GM13977 (cell line): ENCODE measurements at places on chromosomes 1 and 21.

DNA sequence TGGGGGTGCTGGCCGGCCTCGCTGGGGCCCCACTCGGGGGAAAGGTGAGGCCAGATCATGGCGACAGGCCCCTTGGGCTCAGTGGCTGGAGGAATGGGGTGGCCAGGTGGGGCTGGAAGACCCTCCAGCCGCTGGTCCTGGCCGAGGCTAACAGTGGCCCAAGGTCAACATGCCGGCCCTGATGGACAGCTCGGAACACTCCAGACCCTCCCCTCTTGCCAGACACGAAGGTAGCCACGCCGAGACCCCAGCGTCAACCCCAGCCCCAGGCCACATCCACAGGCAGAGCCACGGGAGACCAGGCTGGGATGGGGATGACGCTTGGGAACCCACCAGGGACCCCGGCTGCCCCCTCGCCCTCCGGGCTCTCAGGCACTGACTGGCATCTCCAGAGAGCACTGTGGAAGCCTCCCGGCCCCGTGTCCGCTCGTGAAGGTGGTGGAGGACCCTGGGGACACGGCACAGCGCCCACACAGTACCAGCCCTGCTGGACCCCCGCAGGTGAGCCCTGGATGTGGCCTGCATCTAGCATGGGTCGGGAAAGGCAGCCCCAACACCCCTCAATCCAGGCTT lies 905 bp upstream of the C1QTNF12 start:
- no peak for DNase-seq

- no peak for DNase-seq
Observed at GRCh38 chr1:41045740-41046139, 24.2 kb upstream of the SLFNL1 start.

DNA sequence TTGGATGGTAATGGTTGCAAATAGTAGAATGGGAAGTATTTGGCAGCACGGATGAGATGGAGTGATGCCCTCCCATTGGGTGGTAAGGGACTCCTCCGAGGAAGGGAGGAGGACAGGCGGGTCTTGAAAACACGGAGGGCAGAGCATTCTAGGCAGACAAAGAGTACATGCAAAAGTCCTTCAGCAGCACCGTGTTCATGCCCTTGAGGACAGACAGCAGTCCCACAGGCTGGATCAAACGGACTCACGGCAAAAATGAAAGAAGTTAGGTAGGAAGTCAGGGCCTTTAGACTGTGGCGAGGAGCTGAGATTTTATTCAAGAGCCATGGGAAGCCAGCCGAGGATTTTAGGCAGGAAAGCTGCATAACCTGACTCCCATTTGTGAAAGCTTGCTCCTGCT lies 253.9 kb downstream of the RHOU start:
- DNase-seq = no peak

- DNase-seq = no peak
Observed at GRCh38 chr1:95604771-95605170, 370.8 kb downstream of the RWDD3 start.

- DNase-seq = no peak
Observed at GRCh38 chr1:3943123-3943431, 43.0 kb upstream of the C1orf174 start.

GRCh38 chr1:244992833-244993232 lies 128.5 kb upstream of the HNRNPU start:
- no peak for DNase-seq

DNA sequence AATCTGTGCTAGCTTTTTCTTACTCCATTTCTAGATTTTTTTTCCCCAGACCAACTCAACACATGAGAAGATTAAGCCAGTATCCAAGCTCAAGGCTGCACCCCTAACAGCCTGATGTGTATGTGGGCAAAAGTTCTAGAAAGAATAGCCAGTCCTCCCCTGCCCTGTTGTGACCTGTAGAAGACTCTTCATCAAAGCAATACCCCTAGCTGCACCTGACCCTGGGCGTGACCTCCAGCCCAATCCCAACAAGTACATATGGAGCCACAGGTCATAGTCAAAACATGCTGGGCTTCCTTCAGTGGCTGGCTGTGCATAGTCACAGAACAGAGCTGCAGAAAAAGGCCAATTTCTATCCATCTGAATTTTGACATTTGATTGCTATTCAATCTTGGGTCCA lies 72.5 kb downstream of the ATP1A1 start:
- no peak for DNase-seq

DNA sequence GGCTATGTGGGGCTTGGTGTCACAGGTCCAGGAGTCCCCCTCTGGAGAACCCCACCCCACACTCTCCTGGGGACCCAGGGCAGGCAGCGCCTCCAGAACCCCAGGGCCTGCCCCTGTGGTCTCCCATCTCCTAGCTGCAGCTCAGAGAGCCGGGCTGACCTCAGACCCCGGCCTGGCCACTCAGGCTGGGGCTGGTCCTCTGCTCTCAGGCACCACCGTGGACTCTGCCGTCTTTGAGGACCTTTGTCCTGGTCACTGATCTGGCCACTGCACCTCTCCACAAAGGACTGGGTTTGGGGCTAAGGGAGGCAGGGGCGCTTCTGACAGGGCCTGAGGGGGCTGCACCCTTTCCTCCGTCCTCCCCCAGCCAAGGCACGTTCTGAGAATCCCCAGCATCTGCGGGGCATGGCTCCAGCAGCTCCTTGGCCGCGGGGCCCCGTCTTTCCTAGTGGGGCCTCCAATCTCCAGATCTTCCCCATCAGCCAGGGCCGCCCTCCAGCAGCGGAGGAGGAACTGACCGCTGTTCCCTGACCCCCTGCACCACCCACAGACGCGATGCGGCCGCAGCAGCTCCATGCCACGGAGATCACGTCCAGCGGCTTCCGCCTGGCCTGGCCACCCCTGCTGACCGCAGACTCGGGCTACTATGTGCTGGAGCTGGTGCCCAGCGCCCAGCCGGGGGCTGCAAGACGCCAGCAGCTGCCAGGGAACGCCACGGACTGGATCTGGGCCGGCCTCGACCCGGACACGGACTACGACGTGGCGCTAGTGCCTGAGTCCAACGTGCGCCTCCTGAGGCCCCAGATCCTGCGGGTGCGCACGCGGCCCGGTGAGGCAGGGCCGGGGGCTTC lies 3.3 kb downstream of the VWA1 start:
- peak; percentile 39 for DNase-seq

DNA sequence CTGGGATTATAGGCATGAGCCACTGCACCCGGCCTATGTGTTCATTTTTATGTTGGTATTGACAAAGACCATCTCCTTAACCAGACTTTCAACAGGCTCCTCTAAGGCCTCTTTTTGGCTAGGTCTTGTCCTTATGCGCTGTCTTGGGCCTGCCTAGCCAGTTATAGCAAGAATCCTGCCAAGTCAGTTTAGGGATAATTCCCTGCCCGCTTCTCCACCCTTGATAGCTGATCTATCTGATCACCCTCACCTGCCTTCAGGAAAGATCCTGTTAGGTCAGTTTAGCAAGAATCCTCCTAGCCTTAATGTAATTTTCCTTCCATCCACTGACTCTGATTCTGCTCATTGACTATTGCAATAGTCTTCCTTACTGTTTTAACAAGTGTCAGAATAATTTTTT lies 2.4 kb upstream of the B4GALT3 start:
- DNase-seq = no peak

GRCh38 chr1:77271852-77272580 lies 9.8 kb upstream of the AK5 start:
- DNase-seq = no peak

DNA sequence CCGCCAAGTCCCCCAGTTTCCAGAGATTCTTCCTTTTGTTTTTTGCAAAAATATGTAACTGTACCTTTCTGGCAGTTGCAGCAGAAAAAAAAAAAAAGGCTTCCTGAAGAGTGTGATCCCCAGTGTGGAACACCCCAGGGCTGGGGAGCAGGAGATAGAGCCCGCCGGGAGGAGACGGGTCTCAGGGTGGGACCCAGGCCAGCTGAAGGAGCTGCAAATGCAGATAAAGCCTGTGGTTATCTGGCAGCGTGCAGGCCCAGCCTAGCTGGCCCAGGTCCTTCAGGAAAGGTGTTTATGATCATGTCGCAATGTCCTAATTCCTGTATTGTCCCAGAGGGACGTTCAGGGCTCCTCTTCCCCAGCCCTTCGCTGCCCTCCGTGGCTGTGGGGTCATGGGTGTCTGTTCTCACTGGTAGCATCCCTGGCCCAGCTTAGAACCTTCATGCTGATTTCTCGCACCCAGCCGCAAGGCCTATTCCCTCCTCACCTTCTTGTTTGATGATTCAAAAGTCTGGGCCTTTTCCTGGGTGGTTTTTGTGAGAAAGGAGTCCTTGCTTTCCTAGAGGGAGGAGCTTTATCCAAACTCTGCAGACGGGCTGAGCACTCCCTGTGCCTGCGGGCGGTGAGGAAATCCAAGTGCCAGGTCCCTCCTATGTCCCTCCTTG lies 26.2 kb downstream of the RNF187 start:
- DNase-seq = no peak

GRCh38 chr1:230867903-230868735 lies at the start of gene C1orf198:
Gene C1orf198 (minus strand): TSS chr1:230868521. CDS start chr1:230868512, 9 bp downstream.
- DNase-seq = peak; percentile 92

GRCh38 chr1:212158912-212159796 lies 123.6 kb downstream of the DTL start:
- peak; percentile 66 for DNase-seq

DNA sequence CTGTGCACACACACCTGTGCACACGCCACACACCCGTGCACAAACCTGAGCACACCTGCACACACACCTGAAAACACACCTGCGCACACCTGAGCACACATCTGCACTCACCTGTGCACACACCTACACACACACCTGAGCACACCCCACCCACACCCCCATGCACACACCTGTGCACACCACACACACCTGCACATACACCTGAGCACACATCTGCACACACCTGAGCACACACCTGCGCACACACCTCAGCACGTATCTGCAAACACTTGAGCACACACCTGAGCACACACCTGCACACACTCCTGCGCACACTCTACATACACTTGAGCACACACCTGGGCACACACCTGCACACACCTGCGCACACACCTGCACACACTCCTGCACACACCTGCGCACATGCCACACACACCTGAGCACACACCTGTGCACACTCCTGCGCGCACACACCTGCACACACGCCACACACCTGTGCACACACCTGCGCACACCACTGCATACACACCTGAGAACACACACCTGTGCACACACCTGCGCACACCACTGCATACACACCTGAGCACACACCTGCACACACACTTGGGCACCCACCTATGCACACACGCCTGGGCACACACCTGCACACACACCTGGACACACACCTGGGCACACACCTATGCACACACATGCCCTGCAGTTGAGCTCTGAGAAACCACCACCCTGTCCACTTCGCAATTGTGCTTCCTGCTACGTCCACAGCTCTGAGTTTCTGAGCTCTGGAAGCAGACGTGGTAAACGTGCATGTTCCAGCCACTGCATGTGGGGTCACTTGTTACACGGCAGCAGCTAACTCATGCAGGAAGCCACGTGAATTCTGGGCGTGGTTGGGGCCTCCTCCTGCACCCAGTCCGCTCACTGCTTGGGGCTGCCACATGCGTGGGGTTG lies 8.0 kb upstream of the C1orf159 start:
- no peak for DNase-seq

DNA sequence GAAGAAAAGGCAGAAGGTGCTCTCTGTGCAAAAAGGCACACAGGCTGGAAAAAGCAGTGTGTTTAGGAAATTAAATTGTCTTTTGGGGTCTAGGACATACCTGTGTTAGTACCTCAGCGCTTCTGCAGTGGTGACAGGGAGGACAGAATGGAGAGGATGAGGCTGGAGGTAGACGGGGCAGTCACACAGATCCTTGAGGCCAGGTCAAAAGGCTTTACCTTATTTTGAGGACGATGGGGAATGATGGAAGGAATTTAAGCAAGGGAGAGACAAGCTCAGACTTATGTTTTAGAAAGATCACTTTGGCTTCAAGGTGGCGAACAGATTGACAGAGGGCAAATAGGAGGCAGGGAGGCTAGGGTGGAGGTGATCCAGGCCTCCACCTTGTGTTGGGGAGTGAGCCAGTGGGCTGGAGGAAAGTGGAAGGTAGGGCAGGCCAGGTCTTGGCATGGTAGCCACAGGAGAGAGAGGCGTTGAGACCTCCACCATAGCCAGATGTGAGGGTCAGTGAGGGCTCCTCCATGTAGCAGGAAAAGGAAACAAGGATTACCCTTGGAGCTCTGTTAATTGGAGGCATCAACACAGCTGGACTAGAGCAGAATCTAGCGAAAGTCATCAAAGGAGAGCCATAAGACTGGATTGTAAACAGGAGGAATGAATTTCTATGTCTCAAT lies 4.2 kb downstream of the CYP4B1 start:
- no peak for DNase-seq

DNA sequence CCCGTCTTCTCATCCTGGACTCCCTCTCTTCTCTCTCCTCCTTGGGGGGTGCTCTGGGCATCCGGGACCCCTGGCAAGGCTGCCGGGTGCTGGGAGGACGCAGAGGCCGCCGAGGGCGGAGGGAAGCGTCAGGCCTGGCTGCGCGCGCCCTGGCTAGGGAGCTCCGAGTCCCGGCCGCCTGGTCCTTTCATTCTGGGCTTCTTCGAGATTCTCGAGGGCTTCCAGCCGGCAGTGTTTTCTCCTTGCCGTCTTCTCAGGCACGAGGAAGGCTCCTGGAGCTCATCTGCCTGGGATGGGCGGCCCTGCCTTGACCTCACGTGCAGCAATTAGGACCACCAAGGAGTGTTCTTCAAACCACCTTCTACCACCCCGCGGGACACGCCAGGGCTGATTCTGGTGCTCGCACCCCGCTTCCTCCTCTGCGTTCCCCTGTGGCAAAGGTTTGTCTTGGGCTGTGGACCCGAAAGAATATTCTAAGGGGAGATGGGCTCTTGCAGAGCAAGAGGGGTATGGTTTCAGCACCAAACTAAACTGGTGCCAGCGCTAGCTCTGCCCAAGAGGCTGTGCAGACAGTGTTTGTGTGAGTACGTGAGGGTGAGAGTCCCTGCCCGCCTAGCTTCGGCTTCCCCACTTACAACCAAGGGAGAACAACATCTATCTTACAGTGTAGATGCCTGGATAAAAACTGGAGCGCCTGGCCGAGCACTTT lies 36.5 kb downstream of the PIK3CD start:
- no peak for DNase-seq

DNA sequence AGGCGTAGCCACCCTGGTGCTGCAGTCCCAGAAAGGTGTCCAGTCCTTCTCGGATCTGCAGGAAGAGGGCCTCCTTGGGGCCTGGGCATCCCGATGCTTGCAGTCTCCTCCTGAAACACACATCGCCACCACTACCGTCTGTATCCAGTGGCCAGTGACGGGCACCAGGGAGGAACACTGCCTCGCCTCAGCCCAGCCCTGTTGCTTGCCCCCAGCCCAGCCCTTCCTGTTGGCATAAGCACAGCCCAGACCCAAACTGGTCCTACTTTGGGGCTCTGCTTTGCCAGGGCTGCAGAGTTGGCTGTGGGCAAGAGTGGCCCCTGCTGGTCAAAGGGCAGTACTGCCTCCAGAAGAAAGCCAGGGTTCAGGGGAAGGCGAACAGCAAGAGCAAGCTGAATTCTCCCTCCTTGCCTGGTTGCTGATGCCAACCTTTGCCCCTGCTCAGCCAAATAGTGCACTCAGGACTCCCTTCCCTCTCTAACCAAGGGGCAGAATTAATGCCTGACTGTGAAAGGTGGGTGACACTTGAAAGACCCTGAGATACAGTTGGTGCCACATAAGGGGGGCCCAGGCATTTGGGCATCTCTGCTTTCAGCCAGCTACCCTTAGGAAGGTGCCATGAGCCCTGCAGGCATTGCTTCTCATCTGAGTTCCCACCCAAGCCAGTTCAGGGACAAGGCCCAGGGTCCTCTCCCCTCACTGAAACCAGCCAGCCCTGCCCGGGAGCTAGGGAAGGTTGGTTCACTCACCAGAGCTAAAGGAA lies 11.1 kb upstream of the ARHGEF2 start:
- peak; percentile 82 for DNase-seq

GRCh38 chr1:198205016-198205684 lies 48.4 kb downstream of the NEK7 start:
- no peak for DNase-seq

- no peak for DNase-seq
Observed at GRCh38 chr1:109306832-109307273, at the start of gene MYBPHL. Gene MYBPHL (minus strand): TSS chr1:109307011. CDS start chr1:109306991, 20 bp downstream.

GRCh38 chr1:165456861-165457260 lies 11.9 kb upstream of the RXRG start:
- DNase-seq = no peak
